Stomach (tissue), 19 donors: ENCODE measurements at places on chromosomes 5 and 9. TPM values are rescaled to one million over a fixed set of nuclear protein-coding genes. Genes with fewer than 3 reads are reported as not detected.

GRCh38 chr5:6235726-6236125, 142.6 kb downstream of the MED10 start:
- no peaks in the 10 kb centered on the region for H3K27me3 ChIP-seq
- H3K4me1 ChIP-seq = no peaks in the 10 kb centered on the region
- no peaks in the 10 kb centered on the region for H3K36me3 ChIP-seq
- H3K4me3 ChIP-seq = no peak overlapping the region

The LOX gene
- total RNA-seq = 10.3 TPM

GRCh38 chr5:150671509-150672236, 10.6 kb downstream of the MYOZ3 start:
- no peak overlapping the region for H3K27ac ChIP-seq
- H3K27me3 ChIP-seq = peaks cover 12% of the 10 kb centered on the region
- peak overlapping the region; percentile 49 for H3K4me3 ChIP-seq
- DNase-seq = peak; percentile 67

The TMEM171 gene
- total RNA-seq = 2.2 TPM

GRCh38 chr5:135557076-135557838, 21.5 kb upstream of the NEUROG1 start:
- H3K36me3 ChIP-seq = no peaks in the 10 kb centered on the region
- peaks cover 5% of the 10 kb centered on the region for H3K27me3 ChIP-seq
- no peak overlapping the region for H3K4me3 ChIP-seq
- DNase-seq = no peak

GRCh38 chr9:87375397-87376073, 122.1 kb upstream of the DAPK1 start:
- no peaks in the 10 kb centered on the region for H3K27me3 ChIP-seq
- no peak for DNase-seq
- H3K27ac ChIP-seq = no peak overlapping the region
- H3K4me3 ChIP-seq = no peak overlapping the region
- no peaks in the 10 kb centered on the region for H3K36me3 ChIP-seq

- no peak overlapping the region for H3K27ac ChIP-seq
- no peak for DNase-seq
- no peak overlapping the region for H3K4me3 ChIP-seq
- no peaks in the 10 kb centered on the region for H3K27me3 ChIP-seq
- no peaks in the 10 kb centered on the region for H3K36me3 ChIP-seq
Observed at GRCh38 chr5:116546743-116547124, 27.9 kb downstream of the SEMA6A start.

The FYB1 gene
- total RNA-seq = 22.9 TPM

DNA sequence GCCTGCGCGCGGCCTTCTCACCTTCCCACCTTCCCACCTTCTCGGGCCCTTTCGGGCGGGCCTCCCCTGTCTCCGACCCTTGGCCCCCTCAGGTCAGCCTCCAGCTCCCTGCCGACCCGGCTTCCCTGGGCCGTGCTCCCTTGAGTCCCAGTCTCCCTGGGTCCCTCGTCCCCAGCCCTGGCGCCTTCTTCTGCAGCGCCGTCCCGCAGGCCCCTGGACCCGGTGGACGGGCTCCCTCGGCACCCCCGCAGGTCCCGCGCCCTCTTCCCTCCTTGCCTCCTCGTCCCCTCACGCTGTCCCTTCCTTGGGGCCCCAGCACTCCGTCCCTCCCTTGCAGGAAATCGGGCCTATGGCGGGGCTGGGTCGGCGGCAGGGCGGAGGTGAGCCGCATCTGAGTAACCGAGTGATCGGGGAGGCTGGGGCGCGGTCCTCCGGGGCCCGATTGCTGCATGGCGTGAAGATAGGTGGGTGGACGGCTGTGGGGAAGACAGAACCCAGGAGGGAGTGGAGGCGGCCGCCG, 7.6 kb downstream of the ARPC5L start:
- peak; percentile 68 for DNase-seq
- H3K27ac ChIP-seq = peak overlapping the region; percentile 97
- H3K36me3 ChIP-seq = peaks cover 20% of the 10 kb centered on the region
- peak overlapping the region; percentile 99 for H3K4me3 ChIP-seq

GRCh38 chr5:2178071-2178477, 295.3 kb upstream of the IRX4 start:
- H3K27me3 ChIP-seq = no peaks in the 10 kb centered on the region
- DNase-seq = no peak
- no peak overlapping the region for H3K27ac ChIP-seq
- H3K4me1 ChIP-seq = no peaks in the 10 kb centered on the region
- no peak overlapping the region for H3K4me3 ChIP-seq
- H3K36me3 ChIP-seq = no peaks in the 10 kb centered on the region

- H3K4me1 ChIP-seq = no peaks in the 10 kb centered on the region
- no peaks in the 10 kb centered on the region for H3K27me3 ChIP-seq
- H3K36me3 ChIP-seq = no peaks in the 10 kb centered on the region
- DNase-seq = no peak
- no peak overlapping the region for H3K27ac ChIP-seq
Observed at GRCh38 chr5:170440771-170441392, 51.7 kb upstream of the KCNMB1 start.

GRCh38 chr9:13524245-13524644, 244.8 kb upstream of the MPDZ start:
- peaks cover 6% of the 10 kb centered on the region for H3K4me1 ChIP-seq
- no peaks in the 10 kb centered on the region for H3K36me3 ChIP-seq
- H3K27me3 ChIP-seq = no peaks in the 10 kb centered on the region
- no peak overlapping the region for H3K27ac ChIP-seq
